NCI-H1417 treated with DMSO at 0.1 percent for 48 hours (cell line): ENCODE measurements at places on chromosomes 16 and 17.

DNA sequence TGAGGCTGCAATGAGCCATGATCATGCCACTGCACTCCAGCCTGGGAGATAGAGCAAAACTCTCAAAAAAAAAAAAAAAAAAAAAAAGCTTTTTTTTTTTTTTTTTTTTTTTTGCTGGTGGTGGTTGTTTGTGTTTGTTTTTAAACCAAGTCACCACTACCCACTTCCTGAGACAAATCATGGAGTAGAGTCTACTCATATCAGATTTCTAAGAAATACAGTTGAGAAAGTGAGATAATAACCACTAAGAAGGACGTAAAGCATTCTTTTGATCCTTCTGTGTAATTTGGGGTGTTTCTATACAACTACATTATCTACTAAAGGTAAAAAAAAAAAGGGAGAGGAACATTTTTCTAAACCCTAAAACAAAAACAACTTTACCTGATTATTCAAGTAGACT lies 38.0 kb downstream of the AXIN2 start:
- DNase-seq, result no peak

GRCh38 chr17:36001110-36001771 lies at the start of gene CCL15:
Gene CCL15 (minus strand): TSS chr17:36001553. CDS start chr17:36001492, 61 bp downstream.
- no peak for DNase-seq

GRCh38 chr17:5943232-5943631 lies 126.9 kb upstream of the WSCD1 start:
- no peak for DNase-seq

GRCh38 chr17:7281953-7282751 lies 634 bp downstream of the SLC2A4 start:
- no peak for DNase-seq

- no peak for DNase-seq
Measured at GRCh38 chr16:53495325-53495724, 7.7 kb downstream of the AKTIP start.

DNA sequence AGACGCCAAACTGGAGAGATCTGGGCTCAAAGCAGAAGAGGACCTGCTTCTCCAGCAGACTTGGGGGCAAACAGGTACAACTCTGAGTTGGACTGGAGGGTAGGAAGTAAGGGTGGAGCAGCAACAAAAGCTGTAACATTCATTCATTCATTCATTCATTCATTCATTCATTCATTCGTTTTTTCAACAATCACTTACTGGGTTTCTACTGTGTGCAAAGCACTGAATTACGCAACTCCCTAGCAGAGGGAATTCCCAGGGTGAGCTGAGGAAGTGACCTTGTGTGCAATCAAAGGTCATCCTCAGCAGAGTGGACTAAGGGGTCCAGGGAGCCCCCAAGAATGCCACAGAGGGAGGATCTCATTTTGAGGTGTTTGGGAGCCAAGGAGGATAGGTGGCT lies 231.1 kb upstream of the SDK2 start:
- no peak for DNase-seq

DNA sequence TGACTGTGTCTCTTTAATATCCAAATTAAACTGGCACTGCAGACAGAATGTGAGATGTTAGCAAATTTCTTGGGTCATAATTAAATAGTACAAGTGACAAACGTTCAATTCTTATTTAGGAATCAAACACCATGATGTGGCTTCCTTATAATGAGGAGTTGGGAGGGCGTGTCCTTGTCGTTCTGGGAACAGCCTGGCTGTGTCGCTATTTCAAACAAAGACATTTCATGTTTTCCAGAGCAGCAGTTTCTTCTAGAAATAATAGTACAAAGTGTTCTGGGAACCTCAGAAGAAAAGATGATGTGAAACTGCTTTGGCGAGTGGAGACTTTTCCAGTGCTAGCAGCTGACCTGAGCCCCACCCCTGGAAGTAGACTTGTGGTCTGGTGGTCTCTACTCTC lies 301.7 kb upstream of the N4BP1 start:
- no peak for DNase-seq

GRCh38 chr16:51161440-51162195 lies 10.5 kb upstream of the SALL1 start:
- no peak for DNase-seq
